ENCODE measurements at places on chromosomes 12 and 14.

DNA sequence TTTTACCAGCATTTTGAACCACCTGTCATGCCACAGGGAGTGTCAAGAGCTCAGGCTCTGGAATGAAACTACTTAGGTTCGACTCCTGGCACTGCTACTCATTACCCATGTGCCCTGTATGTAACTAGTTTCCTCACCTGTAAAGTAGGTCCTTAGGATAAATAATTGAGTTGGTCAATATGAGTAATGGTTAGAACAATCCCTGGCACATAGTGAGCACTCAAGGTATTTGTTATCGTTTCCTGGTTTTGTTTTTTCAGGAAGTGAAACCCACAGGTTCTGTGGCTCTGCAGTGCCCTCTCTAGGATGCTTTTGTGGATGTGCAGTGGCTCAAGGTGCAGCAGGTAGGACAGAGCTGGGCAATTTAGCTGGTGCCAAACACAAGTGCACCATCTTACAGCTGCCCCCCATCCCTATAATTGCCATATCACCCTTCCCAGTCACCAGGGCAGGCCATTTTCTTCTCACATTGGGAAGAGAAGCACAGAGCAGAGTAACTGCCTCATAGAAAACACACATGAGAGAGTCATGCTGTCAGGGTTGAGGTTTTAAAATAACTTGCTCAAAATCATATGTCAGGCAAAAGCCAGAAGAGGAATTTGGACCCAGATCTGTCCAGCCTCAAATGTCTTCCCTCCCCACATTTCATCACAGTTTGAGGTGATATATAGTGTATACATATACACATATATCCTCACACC lies 297.5 kb downstream of the RPAP3 start:
- DNase-seq = no peak

GRCh38 chr12:115232455-115233156 lies 548.6 kb upstream of the TBX3 start:
- DNase-seq = no peak

DNA sequence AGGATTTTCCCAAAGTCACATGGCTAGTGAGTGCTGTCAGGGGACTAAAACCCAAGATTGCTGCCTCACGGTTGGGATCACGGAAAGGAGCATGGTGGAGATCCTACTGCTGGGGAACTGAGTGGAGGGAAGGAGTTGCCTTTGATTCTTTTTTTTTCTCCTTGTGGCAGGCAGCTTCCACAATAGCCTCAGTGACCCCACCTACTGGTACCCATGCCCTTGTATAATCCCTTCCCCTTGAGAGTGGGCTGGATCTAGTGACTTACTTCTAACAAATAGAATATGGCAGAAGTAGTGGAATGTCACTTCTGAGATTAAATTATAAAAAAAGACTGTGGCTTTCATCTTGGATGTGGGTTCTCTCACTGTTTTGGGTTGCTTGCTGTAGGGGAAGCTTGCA lies 135.7 kb downstream of the DICER1 start:
- DNase-seq = no peak

GRCh38 chr12:52741375-52742195 lies 35.6 kb downstream of the KRT76 start:
- peak; percentile 36 for DNase-seq

DNA sequence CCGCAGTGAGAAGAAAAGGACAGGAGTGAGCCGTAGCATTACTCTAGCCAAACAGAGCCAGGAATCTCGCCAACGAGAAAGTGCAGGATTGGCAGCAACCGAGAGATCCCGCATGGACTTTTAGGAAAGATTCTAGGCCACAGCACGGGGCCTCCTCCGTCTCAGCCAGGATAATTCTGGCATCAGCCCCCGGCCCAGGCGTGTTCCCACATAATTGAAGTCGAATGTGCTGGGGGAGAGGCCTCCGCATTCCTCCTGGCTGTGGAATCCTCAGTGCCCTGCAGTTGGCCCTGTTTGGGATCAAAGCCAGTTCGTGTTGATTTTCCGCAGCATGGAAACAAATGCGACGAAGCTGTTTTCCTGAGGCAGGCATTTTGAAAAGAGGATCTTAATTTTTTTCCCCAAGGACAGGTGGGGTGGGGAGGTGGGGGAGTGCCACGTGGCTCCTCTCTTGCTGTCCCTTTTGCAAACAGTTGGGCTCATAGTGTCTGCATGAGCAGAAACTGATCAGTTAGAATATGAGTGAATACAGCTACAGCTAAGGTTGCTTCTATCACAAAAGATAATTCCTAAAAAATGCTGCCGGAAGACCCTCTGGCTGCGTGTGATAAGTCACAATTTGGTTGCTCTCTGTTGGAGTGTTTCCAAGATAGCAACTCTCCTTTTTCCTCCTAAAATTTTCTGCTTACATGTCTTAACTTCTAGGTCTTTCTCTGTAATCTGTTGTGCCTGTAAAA lies 37.3 kb upstream of the ATXN2 start:
- DNase-seq = no peak

All from stimulated activated CD8-positive, alpha-beta memory T cell treated with anti-CD3 and anti-CD28 coated beads, Interleukin-4, amount 100 ng/mL, for 1 hour (primary cell).